ENCODE measurements at places on chromosomes 7 and 10. TPM values are rescaled to one million over a fixed set of nuclear protein-coding genes. Genes with fewer than 3 reads are reported as not detected.

The RASA4B gene
- total RNA-seq, result 2.1 TPM

The AKR1C2 gene
- 3,473 TPM for total RNA-seq

The CFTR gene
- 0.24 TPM for total RNA-seq

The NRCAM gene
- total RNA-seq, result 98.3 TPM

The PLXNA4 gene
- total RNA-seq, result 1.7 TPM

The CRYGN gene
- not detected for total RNA-seq

The PRR15 gene
- 2.3 TPM for total RNA-seq

The MRC1 gene
- not detected for total RNA-seq

The CNOT4 gene
- 10.8 TPM for total RNA-seq
